ENCODE measurements at places on chromosomes 5 and 9.

DNA sequence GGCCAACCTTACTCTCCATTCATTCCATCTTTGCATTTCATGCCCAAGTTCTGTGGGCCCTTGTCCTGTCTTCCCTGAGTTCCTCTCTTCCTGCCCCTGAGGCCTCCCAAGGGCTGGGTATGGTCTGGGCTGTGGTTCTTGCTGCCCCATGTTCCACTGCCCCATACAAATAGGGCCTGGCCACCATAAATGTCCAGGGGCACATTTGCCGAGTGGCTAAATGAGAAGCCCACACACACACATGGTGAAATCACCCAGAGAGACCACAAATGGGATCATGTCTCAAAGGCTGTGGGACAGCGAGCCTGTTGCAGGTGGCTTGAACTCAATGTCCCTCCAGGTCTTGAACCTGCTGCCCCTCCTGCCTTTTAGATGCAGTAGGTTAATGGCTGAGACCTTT is 1.2 kb downstream of the TIFAB start:
- no peak for DNase-seq

- no peak for DNase-seq
Measured at GRCh38 chr5:110053824-110054223, 364.1 kb downstream of the MAN2A1 start.

DNA sequence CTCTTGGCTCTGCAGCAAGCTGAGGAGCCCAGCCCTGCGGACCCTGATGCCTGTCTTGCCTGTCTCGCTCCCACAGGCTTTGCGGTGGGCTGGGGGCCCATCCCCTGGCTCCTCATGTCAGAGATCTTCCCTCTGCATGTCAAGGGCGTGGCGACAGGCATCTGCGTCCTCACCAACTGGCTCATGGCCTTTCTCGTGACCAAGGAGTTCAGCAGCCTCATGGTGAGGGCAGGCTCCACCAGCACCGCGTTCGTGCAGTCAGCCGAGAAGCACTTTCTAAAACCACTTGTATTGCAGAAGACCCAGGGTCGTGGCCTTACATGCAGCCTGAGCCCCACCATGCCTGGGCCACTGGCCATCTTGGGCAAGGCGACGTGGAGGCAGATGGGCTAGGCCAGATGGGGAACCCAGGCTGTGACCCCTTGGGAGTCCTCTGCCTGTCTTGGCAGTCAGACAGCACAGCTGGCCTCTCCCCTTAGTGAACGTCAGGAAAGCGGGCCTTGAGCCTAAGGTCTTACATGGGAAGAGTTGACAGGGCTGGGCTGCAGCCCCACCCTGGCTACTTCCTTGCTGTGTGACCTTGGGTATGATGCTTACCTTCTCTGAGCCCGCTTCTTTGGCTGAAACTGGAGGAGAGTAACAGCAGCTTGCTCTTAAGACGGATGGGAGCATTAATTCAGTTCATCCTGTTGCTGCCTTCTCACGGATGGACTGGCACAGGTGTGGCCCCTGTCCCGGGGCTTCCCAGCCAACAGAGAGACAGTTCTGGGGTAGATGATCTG is 8.6 kb downstream of the SLC2A8 start:
- no peak for DNase-seq

DNA sequence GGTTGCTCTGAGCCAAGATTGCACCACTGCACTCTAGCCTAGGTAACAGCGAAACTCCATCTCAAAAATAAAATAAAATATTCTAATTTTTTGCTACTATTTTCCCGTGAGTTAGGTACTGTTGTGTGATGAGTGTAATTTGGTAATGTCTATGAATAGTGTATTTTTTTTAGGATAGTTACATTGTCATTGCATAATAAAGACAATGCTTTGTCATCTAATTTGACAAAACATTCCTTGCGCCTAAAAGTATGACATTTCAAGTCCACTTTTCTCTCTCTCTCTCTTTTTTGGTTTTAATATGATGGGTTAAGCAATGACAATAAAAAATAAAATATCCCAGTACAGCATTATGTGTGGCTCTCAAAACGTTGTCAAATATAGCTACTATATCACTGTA is 29.3 kb downstream of the UBE2R2 start:
- DNase-seq, result no peak

DNA sequence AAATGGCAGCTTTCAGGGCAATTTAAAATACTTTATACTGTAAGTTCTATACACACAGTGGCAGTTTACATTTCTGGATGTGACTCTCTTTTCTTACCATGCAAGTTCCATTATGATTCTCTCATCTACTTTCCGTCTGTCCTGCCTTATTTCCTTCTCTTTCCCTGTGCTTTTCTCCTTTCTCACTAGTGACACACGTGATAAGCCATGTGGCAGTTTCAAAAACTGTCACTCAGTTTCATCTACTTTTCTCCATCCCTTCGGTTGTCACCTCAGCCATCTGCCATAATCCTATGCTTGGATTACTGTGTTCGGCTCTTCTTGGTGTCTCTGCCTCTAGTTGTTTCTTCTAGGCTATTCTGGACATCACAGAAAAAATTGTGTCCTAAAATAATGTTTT is 46.8 kb upstream of the ATG10 start:
- no peak for DNase-seq

- DNase-seq, result peak; percentile 45
Measured at GRCh38 chr5:97142521-97143254, at the start of gene LIX1. LIX1 (minus strand) TSS chr5:97142611; CDS start chr5:97142576, 35 bp downstream.

- no peak for DNase-seq
Measured at GRCh38 chr9:73157811-73158210, 6.1 kb downstream of the ANXA1 start.

GRCh38 chr9:9079473-9079872 is 1279.9 kb upstream of the DMAC1 start:
- no peak for DNase-seq

- DNase-seq, result peak; percentile 24
Measured at GRCh38 chr5:98839469-98840383, 66.3 kb downstream of the RGMB start.

DNA sequence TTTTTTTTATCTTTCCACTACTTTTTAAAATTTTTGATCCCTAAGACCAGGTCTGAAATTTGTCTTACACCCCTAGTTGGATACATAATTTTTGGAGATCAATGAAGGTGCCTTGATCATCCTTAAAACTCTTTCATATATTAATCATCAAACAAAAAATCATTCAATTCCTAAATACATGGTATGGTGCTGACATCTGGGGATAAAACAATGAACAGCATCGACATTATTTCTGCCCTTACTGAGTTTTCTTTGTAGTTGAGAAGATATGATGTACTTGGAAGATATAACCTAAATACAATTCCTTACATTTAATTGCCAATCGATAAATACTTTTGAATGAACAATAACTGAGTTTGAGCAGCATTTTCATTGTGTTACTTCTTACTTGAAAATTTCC is 18.3 kb downstream of the SPINK9 start:
- no peak for DNase-seq

GRCh38 chr9:37531699-37532098 is 44.5 kb downstream of the FBXO10 start:
- no peak for DNase-seq

DNA sequence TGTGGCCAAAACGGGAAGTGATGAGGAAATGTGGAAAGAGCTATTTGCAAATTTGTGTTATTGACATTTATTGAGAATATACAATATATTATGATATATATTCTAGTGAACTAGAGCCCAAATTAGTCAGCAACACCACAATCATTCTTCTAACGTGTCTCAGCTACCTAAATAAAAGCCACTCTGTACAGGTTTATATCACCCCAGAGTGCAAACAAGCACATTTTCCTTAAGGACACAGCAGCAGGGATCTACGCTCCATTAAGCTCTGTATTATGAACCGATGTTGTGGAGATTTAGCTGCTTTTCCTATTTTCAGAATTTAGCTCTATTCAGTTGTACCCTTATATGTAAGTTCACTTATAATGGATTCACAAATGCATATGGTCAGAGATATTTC is 77.9 kb downstream of the CDH18 start:
- DNase-seq, result no peak

- DNase-seq, result peak; percentile 55
Measured at GRCh38 chr9:124450241-124450924, at the start of gene ADGRD2. ADGRD2 (plus strand) TSS chr9:124450451; CDS start chr9:124451667, 1,216 bp downstream.

DNA sequence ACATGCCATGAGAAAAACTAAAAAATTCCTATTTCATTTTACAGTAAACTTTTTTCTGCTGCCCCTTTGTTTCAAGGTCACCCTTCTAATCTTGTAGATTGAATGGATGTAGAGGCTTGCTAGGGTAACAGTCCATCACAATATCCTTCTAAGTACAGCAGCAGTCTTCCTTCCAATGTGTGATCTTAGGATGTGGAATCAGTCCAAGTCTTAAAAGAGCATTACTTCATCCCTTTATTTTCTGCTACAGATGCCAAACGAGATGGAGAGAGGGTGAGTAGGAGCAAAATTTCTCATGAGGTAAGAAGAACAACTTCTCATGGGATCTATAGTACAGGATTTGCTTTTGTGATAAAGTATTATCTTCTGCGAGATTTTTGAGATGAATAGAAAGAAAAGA is 704 bp upstream of the IL33 start:
- DNase-seq, result no peak

GRCh38 chr5:126972062-126972895 is 58.1 kb downstream of the MARCHF3 start:
- DNase-seq, result no peak

GRCh38 chr5:87900419-87900818 is 368.2 kb downstream of the TMEM161B start:
- DNase-seq, result no peak

GRCh38 chr5:32501071-32502002 is 56.8 kb upstream of the ZFR start:
- no peak for DNase-seq

- no peak for DNase-seq
Measured at GRCh38 chr9:109708451-109708945, 71.5 kb upstream of the PALM2AKAP2 start.

GRCh38 chr5:141917760-141918159 is 5.9 kb upstream of the DELE1 start:
- no peak for DNase-seq

GRCh38 chr5:124459984-124460383 is 286.5 kb downstream of the ZNF608 start:
- DNase-seq, result no peak

GRCh38 chr5:172758077-172758833 is 12.7 kb downstream of the DUSP1 start:
- DNase-seq, result peak; percentile 98

DNA sequence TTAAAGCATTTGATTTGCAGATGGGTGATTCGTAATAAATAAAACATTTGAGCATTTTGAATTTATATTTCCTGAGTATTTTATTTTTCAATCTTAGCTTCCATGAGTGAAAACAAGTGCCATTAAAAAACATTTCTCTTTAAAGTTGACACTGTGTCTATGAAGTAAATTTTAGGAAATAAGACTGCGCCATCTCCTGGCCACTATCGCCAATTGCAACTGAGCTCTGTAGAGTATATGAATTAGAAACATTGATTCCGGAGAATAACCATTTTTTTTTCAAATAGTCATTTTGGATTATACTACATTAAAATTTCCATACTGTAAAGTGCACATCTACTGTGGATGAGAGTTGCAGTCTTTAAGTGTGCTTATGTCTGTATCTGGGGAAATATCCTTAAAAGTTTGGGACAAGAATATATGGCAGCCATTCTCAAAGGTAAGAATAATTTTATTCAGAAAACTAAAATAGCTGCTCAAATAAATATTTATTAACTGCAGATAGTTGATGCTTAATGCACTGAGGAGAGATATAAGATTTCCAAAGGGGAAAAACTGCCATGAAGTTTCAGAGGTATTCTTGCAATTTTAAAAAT is 5.9 kb downstream of the DMRTA1 start:
- peak; percentile 43 for DNase-seq

- no peak for DNase-seq
Measured at GRCh38 chr5:173001229-173001841, 17.8 kb downstream of the ATP6V0E1 start.

DNA sequence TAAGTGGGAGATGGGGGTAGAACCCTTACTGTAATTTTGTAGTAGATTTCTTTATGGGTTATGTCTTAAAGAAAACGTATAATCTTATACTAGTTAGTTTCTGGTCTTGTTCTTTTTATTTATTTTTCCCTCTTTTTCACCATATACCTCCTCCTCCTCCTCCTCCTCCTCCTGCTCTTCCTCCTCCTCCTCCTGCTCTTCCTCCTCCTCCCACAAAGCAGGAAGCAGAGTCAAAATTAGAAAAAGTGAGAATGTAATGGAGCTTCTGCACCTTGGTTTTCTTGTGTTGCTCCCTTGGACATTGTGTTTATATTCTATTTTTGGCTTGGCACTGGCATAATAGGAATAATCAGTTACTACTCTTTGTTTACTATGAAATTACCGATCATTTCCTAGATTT is 4.5 kb downstream of the MACIR start:
- DNase-seq, result no peak

GRCh38 chr5:179504191-179504590 is 46.2 kb upstream of the RUFY1 start:
- no peak for DNase-seq

DNA sequence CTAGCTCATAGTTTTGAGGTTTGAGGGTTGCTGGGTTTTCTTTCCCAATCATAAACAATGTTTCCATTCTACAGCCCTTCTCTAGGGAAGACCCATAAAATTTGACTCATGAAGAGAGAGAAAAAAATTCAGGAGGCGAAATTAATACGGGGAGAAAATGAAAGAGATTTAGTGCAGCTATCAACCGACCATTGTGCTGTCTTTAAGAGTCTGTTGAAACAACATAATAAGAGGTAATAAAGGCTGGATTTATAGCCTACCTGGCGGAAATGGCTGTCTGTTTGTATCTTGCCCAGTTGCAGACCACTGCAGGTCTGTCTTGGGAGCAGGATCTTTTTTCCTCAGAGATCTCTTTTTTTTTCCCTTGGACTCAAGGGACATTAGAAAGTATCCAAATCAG is 66.9 kb downstream of the TLR4 start:
- no peak for DNase-seq

DNA sequence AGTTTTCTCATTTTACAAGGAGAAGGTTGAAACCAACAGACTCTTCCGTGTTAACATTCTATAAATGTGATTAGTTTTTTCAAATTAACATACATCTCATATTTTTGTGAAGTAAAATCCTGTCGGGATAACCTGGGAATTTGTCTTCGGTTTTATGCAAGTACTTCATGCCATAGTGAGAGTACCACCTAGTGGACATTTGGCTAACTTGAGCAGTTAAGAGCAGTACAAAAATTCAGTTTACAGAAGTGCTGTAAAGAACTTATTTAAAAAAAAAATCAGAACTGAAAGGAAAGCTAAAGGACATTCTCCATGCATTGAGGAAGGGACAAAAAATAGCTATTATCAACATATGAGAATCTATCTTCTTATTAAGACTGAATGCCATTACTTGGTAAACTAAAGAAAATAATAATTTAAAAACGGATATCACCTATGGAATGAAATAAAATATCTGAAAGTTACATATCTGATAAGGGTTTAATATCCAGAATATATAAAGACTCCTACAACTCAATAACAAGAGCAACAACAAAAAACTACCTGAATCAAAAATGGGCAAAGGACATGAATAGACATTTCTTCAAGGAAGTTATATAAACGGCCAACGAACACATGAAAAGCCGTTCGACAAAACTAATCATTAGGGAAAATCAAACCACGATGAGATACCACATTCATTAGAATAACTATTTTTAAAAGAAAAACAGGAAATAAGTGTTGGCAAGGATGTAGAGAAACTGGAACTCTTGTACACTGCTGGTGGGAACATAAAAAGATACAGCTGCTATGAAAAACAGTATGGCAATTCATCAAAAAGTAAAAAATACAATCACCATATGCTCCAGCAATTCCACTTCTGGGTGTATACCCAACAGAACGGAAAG is 117.0 kb upstream of the GNA14 start:
- DNase-seq, result peak; percentile 45

- no peak for DNase-seq
Measured at GRCh38 chr5:160850421-160850820, 1.6 kb downstream of the ATP10B start.

GRCh38 chr5:51385216-51385615 is 2.0 kb downstream of the ISL1 start:
- DNase-seq, result no peak

- DNase-seq, result peak; percentile 45
Measured at GRCh38 chr5:154278186-154278585, 87.7 kb downstream of the GALNT10 start.

Measured in EL (cell line).